SW480 (cell line): ENCODE measurements at places on chromosomes 6 and 20.
A peak's percentile ranks its signal among the peaks of the same experiment; 100 is the strongest.

GRCh38 chr20:58497724-58498469 lies 17.3 kb downstream of the APCDD1L start:
- no peak for DNase-seq

- DNase-seq: no peak
Measured at GRCh38 chr6:154460306-154461071, 50.0 kb downstream of the CNKSR3 start.

DNA sequence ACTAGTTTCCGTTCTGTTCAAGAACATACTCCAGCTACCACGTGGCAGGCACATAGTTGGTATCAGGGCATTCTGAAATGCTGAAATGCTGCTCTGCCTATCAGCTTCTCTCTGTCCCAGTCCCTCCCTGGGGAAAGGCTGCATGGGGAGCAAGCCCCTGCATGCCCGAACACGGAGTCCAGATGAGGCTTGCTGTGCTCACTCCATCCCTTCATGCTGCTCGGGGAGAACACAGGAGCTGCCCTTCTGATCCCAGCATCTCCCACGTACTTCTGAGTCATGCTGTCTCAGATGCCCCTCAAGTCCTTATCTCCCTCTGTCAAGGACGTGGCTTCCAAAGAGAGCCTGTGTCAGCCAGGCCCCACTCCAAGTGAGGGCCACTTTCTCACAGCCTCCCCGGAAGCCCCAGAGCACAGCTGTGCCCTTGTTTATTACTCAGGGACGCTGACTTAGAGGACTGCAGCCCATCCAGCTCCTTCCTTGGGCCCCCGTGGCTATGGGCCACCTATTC lies 29.4 kb downstream of the THBS2 start:
- no peak for DNase-seq

DNA sequence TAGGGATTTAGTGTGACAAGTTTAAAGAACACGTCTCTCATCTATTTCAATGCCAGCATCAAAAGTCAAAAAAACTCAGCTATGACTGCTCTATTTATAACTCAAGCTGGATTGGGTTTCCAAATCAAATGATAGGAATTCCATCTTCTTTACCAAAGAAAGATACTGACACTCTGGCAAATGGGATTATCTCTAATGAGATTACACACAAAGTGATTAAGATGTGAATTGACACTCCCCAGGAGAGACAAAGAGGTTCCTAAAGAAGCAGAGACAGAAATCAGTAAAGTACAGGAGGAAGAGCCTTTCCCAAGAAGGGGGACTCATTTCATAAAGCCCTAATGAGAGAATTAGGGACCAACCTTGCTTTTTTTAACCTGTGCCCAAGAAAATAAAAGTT lies 92.1 kb downstream of the ID4 start:
- DNase-seq: no peak

GRCh38 chr20:50819349-50819748 lies 24.5 kb downstream of the BCAS4 start:
- no peak for DNase-seq

DNA sequence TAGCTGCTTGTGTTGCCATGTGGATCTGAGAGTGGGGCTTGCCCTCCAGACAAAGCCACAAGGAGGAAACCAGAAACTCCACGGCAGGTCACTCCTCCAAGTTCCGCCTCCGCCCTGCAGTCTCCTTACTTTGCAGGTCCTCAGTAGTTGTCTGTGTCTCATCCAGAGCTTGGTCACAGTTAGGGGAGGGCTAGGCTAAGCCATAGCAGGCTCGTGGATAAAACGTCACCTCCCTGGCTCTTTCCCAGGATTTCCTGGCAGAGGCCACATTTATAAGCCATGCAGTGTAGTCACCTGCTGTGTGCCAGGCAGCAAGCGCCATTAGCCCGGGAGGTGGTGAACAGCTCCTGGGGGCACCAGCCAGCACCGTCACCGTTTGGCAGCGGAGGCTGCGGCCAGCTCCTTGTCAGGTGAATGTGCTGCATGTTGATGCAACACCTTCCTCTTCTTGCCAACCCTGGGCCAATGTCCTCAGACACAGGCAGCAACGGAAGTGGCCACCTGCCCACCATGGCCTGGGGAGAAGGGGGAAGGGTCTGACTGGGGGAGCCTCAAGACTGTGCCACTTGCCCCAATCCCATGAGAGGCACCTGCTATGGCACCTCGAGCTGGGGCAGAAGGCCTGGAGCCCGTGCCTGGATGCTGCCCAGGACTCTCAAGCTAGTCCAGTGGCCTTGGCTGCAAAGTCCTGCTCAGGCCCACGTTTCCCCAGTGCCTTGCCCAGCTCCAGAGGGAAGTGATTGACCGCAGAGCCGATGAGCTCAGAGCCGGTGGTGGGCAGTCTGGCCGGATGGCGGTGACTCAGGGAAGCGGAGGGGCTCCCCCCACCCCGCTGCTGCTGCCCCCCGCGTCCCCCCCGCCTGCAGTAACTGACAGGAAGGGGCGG lies 39.0 kb upstream of the SLCO4A1 start:
- peak; percentile 97 for DNase-seq

DNA sequence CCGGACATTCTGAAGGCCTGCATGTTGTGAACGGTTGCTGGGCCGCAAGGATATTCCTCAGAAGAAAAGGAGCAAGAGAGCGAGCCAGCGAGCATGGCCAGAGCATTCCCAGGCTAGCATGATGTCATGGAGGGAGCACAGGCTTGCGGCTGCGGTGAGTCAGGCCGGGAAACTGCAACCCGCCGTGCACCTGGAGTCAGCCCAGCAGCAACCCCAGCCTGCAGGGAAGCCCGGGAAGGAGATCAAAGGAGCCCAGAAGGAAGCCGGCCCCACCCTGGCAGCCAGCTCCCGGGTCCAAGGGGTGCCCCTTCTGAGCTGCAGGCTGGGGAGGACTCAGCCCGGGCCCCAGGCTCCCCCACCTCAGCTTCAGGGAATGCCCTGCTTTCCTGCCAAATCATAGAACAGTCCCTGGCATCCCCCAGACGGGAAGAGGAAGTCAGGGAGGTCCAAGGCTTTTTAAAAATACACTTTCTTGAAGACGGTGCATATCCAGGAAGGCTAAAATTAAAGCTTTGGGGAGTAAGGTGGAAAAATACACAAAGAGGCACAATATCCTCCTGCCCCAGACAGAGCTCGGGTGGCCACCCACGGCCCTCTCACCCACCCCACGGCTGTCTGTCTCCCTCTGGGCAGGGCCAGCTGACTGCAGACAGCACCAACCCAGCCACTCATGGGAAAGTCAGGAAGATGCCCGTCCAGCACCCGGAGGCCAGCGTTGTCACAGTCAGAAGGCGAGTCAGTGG lies 53.7 kb downstream of the BMP7 start:
- peak; percentile 98 for DNase-seq

GRCh38 chr6:31742894-31743293 lies 3.1 kb downstream of the MSH5 start:
- no peak for DNase-seq

GRCh38 chr6:119483908-119484307 lies 134.3 kb upstream of the MAN1A1 start:
- DNase-seq: no peak

DNA sequence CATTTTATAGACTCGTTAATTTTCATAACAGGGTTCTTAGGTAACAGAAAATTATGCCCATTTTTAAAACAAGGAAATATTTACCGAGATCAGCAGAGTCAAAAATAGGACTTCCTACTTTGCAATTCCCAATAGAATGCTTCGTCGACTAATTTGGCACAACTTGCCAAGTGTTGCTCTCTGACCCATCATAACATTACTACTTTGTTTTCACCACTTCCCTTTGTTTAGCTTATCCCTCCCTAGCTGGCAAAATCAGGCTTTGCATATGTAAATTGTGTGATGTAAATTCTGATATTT lies 914 bp upstream of the RANBP9 start:
- DNase-seq: no peak

- DNase-seq: no peak
Measured at GRCh38 chr6:127519469-127519785, 292 bp upstream of the MTCL3 start.

DNA sequence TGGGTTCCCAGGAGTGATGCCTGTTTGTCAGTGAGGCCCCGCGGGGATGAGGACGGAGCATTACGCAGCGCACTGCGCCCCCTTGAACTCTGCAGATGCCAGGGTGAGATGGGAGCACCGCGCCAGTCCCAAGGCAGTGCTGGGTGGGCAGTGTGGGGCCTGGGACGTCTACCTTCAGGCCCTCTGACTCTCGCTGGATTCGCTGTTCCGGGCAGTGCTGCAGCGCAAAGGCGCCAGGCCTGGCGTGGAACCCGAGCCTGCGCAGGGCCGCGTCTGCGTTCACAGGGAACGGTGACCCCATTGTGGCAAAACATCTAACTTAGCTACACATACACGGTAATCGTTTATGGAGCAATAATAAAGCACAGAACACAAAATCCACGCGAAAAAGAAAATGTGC lies 257.3 kb downstream of the QKI start:
- no peak for DNase-seq

DNA sequence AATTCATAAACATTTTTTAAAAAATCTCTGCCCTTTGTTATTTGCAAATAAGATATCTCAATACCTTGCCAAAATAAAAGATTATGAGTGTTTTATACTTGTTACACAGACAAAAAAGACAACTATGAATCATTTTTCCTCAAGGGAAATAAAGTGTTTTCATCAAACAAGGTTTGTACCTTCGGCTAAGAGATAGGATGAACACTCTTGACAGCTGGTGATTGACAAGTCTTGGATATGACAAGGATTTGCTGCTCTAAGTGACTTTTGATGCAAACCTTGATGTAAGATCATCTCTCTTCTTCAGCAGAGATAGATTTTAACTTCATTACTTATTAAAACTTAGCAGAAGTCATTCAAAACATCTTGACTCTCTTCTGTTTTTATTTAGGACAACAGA lies 514.3 kb upstream of the IRAK1BP1 start:
- no peak for DNase-seq

DNA sequence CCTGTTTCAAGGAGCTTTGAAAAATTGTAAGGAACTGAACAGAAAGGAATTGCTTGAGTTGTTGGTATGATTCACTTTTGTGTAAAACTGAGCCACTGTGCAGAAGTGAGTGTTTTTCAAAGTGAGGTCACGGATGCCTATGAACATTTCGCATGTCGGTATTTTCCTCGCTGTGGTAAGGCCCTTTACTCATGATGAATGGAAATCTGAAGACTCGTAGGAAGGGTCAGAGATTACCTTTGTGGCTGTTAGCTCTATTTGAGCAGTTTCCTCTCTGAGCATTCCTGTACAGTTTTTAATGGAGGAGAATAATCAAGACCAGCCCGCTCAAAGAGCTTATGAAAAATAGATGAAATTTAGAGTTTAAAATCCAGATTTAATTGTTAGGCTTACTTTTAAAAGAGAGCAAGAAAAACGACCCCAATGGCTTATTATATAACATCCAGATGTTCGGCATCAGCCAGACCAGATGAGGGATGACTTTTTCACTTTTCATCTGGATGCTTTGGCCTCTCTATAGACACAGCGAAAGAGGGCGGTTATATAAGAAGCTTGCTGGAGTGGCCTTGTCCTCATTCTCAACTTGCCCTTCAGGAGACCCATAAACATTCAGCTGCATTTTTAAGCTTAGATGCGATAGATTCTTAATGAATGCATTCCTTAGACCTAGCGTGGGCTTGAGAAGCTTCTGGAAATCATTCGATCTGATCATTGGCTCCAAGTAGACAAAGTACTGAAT lies 99.5 kb downstream of the CD83 start:
- DNase-seq: no peak

- DNase-seq: no peak
Measured at GRCh38 chr6:25469797-25470388, 182.1 kb upstream of the SCGN start.

GRCh38 chr6:29483186-29483585 lies 4.6 kb downstream of the MAS1L start:
- no peak for DNase-seq

GRCh38 chr6:148351309-148351708 lies 8.7 kb downstream of the SASH1 start:
- no peak for DNase-seq

DNA sequence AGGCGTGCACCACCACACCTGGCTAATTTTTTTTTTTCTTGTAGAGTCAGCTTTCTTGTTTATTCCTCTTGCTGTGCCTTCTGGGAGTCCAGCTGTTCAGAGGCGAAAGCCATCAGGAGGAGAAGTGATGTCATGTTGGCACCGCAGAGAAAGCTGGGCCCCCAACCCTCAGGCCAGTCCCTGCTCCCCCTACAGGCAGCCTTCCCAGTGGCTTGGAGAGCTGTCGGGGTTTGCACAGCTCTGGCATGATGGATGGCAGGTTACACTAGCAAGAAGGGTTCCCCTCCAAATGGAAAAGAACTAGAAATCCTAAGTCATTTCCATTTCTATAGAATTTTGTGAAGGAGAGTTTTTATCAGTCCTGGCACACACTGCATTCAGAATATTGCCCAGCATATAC lies 72.6 kb downstream of the C6orf52 start:
- DNase-seq: no peak

DNA sequence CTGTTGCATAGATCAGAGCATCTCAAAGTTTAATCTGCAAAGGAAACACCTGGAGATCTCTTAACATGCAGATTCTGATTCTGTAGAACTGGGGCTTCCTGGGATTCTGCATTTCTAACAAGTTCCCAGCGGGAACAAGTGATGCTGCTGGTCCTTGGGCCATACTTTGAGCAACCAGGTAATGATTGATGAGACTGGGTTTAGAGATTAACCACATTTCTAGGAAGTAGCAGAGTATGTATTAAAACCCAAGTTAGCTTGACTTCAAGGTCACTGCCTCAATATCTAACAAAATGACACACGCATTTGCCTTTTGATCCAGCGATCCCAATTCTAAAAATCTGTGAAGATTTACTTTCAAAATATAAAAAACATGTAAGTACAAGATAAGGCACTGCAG lies 83.0 kb upstream of the DTNBP1 start:
- DNase-seq: no peak

- DNase-seq: no peak
Measured at GRCh38 chr6:5930143-5930770, 76.5 kb downstream of the NRN1 start.

DNA sequence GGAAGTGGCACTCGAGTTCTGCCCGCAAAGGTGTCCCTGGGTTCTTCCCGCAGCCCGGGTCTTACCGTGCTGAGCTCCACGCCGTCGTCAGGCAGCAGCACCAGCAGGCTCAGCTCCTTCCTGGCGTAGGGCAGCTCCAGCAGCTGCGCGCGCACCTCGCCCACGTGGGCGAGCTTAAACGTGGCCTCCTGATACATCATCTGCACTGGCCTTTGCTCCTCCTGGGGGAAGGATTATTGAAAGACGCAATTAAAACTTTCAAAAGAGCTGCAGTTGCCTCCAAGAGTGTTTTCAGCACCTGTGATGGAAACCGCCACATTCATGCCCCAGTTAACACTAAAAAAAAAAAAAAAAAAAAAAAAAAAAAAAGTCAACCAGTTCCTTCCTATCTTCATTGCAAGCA lies 11.3 kb downstream of the SERPINB9 start:
- DNase-seq: no peak
